ENCODE measurements at places on chromosomes 5 and 9. TPM values are rescaled to one million over a fixed set of nuclear protein-coding genes. Genes with fewer than 3 reads are reported as not detected.

Gene DMRT3
- not detected for total RNA-seq

Gene SLU7
- total RNA-seq = 44.3 TPM

Gene FBXW11
- 44.0 TPM for total RNA-seq

Gene CDH12
- total RNA-seq = not detected

Gene HTR4
- total RNA-seq = not detected

Gene GZMA
- total RNA-seq = not detected

Gene RLN1
- not detected for total RNA-seq

Gene GGTA1
- 0.14 TPM for total RNA-seq

Gene PCDHGC5
- total RNA-seq = 1.1 TPM

Gene PWWP2A
- 12.4 TPM for total RNA-seq

Gene FREM1
- 0.05 TPM for total RNA-seq

Gene HBEGF
- 16.0 TPM for total RNA-seq

Gene SHOC1
- 0.19 TPM for total RNA-seq

Gene PCDHB8
- total RNA-seq = not detected

Gene OTP
- not detected for total RNA-seq

Gene ERAP2
- total RNA-seq = 11.3 TPM

Gene PIP5K1B
- 0.28 TPM for total RNA-seq

Gene CTSL
- total RNA-seq = 52.7 TPM

Gene LCN1
- total RNA-seq = not detected

Gene PRUNE2
- 0.07 TPM for total RNA-seq

Gene PAPPA
- 1.3 TPM for total RNA-seq

Gene GABRA6
- not detected for total RNA-seq

Gene STOM
- total RNA-seq = 172 TPM

Gene HMMR
- total RNA-seq = 26.5 TPM

Gene SLC22A4
- total RNA-seq = 1.6 TPM

Gene TAS2R1
- not detected for total RNA-seq

Gene SLC6A3
- total RNA-seq = not detected

Gene ECM2
- total RNA-seq = not detected

Gene SPINK6
- 10.8 TPM for total RNA-seq

Gene PTPRD
- 0.23 TPM for total RNA-seq

Gene RANBP17
- total RNA-seq = 3.5 TPM

Gene EIF4E1B
- total RNA-seq = not detected

Gene MARCHF11
- not detected for total RNA-seq

Gene MYMK
- total RNA-seq = not detected

Gene RALGPS1
- 19.2 TPM for total RNA-seq

Gene CCL19
- not detected for total RNA-seq

Gene UGT3A2
- total RNA-seq = not detected

Gene ADAMTS12
- 1.6 TPM for total RNA-seq

Gene PRR16
- total RNA-seq = 0.74 TPM

Gene CD74
- total RNA-seq = 9.1 TPM

Gene GPR151
- not detected for total RNA-seq

Gene TXNDC8
- not detected for total RNA-seq

Gene TMEM252
- not detected for total RNA-seq

Gene ADAMTSL1
- total RNA-seq = 0.28 TPM

Gene PCDHB6
- 0.14 TPM for total RNA-seq

Gene JAKMIP2
- 0.14 TPM for total RNA-seq

Gene PCDHGA9
- total RNA-seq = 1.8 TPM

Gene SLC1A3
- 2.7 TPM for total RNA-seq

Gene BAAT
- 0.05 TPM for total RNA-seq

Gene ZBED3
- total RNA-seq = 0.85 TPM

Gene ANAPC2
- total RNA-seq = 15.9 TPM

Gene CDKN2A
- 18.5 TPM for total RNA-seq

Gene RAD17
- total RNA-seq = 11.8 TPM

Gene PSD2
- total RNA-seq = not detected

Gene IFNE
- total RNA-seq = 2.9 TPM

Gene QRFP
- total RNA-seq = not detected

Gene SLC34A3
- 0.14 TPM for total RNA-seq

Measured in airway epithelial cell (primary cell).